ENCODE measurements at places on chromosomes 7 and 10. TPM values are rescaled to one million over a fixed set of nuclear protein-coding genes. Genes with fewer than 3 reads are reported as not detected.

DNA sequence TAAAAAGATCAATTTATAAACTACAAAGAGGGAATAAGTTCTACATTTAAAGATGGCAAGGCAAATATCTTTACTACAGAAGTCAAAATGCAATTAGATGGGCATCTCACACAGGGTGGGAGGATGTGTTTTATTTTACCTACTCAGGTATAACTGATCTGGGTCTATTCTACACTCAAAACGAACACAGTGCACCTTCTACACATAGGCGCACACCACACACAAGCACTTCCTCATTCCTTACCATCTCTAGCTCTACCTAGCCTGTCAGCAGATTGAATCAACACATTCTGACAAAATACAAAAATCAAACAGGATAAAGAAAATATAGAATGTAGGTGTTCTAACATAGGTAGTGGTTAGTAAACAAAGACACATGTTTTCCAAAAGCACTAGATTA, 64.8 kb downstream of the SGCE start:
- no peak for DNase-seq

GRCh38 chr10:10869592-10869991, 148.1 kb upstream of the CELF2 start:
- no peak for DNase-seq

ZNF804B gene
- polyA plus RNA-seq: 0.11 TPM

MBL2 gene
- polyA plus RNA-seq: not detected

- no peak for DNase-seq
Measured at GRCh38 chr7:24936121-24936824, 43.7 kb downstream of the OSBPL3 start.

FAM24B gene
- 7.0 TPM for polyA plus RNA-seq

GRCh38 chr10:36489181-36489580, 636.2 kb upstream of the ANKRD30A start:
- no peak for DNase-seq

Data from right lung (tissue), 10 donors.